ENCODE measurements at places on chromosomes 7 and 10.

GRCh38 chr10:59627366-59628018 lies 82.2 kb downstream of the SLC16A9 start:
- DNase-seq: no peak

DNA sequence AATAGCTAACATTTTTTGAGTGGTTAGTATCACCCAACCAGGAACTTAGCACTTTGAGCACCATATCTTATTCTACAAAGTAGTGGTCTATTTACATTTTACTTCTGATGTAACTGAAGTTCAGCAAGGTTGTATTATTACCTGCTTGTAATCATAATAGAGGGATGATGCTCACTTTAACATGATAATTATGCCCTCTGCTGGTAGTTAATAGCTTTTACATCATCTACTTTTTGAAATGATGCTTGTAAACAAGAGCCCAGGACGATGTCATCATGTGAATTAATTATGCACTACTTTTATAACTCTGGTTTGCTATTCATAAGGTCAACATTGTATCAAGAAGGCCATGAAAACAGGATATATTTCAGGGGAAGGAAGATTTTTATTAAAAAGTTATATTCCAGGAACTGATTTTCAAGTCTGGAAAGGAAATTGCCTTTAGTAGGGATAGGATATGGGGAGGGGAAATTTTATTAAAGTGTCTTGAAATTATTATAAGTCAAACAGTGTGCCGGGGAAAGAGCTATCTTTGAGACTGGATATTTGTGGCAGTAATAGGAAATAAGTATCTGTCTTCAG lies 80.3 kb upstream of the SCIN start:
- DNase-seq: no peak

- no peak for DNase-seq
Measured at GRCh38 chr7:90749774-90750173, 153.7 kb downstream of the CDK14 start.

GRCh38 chr7:20788420-20788990 lies 1.8 kb upstream of the SP8 start:
- DNase-seq: no peak

GRCh38 chr10:86868353-86868752 lies 89.1 kb downstream of the MMRN2 start:
- DNase-seq: no peak

- no peak for DNase-seq
Measured at GRCh38 chr7:133409966-133410365, 157.1 kb downstream of the EXOC4 start.

DNA sequence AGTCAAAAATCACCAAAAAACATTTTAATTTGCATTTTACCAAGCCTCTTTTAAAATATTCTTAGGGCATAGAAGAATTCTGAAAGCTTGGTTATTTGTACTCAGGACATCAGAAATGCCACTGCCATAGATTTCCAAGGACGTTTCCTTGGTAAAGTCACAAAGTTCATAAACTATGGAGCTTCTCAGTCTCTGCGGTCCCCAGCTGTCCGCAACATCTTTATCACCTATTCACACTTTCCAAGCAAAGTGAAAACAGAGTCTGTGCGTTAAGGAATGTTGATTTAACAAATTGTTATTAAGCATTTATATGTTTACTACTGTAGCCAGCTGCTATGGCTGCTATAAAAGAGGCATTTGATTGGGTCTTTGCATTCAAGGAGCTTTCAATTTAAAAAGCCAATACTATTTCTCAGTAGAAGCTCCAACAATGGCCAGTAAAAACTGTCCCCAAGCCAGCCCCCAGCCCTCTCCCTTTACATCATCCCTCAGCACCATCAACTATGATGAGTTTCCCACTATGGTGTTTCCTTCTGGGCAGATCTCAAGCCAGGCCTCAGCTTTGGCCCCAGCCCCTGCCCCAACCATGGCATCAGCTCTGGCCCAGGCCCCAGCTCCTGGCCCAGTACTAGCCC lies 36.8 kb downstream of the CADPS2 start:
- DNase-seq: no peak

DNA sequence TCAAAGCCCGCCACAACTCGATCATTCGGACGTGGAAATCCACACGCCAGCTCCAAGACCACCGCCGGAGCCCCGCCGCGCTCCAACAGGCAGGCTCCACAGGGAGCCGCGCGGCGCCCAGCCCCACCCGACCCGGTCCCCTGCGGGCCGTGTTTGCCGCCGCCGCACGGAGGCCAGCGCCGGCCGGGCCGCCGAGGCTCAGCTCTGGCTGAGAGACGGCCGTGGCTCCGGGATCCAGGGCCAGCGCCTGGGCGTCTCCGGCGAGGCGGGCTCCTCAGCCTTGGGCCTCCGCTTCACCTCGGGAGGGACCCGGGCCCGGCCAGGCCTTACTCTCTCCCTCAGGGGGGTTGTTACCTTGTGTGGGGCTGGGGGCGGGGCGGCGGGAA lies 333 bp downstream of the SMNDC1 start:
- no peak for DNase-seq

DNA sequence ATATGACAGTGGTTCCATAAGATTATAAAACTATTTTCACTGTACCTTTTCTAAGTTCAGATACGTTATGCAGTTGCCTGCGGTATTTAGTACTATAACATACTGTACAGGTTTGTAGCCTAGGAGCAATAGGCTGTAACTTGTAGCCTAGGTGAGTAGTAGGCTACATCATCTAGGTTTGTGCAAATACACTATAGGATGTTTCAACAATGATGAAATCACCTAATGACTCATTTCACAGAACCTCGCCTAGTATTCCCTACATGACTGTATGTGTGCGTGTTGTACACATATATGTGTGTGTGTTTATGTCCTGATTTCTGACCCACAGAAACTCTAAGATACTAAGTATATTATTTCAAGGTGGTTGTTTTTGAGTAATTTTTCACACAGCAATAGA lies 139.0 kb downstream of the HERPUD2 start:
- DNase-seq: no peak

- DNase-seq: peak; percentile 30
Measured at GRCh38 chr10:81873932-81874816, 820 bp upstream of the NRG3 start.

DNA sequence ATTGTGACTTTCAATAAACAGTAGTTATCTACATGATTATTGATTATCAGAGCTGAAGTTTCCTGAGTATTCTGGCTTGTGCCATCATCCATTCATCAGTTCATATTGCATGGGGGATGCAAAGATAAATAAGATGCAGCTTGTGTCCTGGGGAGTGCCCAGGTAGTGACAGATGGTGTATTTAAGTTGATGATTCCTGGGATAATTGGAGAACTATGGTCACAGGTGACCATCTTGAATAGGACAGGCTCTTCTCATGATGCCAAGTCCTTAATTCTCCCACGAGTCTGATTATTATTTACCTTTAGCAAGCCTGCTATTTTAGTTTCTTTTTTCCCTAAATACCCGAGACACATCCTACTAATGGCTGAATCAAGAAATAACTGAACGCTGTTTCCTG lies 64.9 kb downstream of the PLPP4 start:
- DNase-seq: no peak

DNA sequence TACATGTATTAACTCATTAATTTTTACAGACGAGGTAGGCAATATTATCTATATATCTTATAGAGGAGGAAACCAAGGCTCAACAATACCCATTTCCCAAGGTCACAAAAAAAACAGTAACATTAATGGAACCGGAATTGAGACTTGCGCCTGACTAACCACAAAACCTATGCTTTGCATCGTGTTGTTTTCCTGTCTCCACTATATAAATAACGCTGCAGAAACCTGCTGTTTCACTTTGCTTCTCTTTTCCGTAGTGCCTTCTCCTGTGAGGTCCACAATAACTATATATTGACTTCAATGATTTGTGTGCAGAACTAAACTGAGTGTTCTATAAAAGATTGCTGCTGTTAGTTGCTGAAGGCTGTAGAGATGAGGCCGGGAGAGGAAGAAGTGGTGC lies 97.7 kb upstream of the RPA3 start:
- no peak for DNase-seq

DNA sequence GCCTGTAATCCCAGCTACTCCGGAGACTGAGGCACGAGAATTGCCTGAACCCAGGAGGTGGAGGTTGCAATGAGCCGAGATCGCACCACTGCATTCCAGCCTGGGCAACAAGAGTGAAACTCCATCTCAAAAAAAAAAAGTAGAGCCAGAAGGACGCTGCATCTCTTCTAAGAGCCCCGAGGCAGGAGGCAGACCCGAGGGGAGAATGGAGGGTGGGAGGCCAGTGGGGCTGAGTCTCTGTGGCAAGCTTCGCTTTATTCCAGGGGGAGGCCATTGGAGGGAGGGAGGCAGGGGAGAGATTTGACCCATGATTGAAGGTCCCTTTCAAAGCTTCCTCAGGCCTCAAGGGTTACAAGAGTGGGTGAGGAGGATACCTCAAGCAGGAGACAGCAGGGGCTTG lies 18.7 kb downstream of the TTYH3 start:
- no peak for DNase-seq

DNA sequence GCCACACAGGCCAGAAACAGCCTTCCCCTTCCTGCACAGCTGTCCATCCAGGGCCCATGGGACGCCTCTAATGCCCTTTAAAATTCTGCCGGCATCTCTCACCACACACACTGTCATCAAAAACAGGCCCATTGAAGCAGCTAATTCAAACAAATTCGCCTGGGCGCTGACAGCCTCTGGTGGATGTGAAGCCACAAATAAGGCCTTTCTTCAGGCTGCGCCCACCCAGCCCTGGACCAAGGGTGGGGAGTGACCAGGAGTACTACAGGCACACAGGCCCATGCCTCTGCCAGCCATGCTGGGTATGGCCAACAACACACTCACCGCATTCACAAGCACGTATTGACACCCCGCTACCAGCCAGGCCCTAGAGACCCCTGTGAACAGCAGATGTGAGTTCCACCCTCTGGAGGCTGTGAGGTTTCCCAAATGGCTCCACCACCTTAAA lies 54.6 kb downstream of the SLIT1 start:
- no peak for DNase-seq

GRCh38 chr10:100996678-100997359 lies 2.8 kb upstream of the LZTS2 start:
- DNase-seq: no peak

DNA sequence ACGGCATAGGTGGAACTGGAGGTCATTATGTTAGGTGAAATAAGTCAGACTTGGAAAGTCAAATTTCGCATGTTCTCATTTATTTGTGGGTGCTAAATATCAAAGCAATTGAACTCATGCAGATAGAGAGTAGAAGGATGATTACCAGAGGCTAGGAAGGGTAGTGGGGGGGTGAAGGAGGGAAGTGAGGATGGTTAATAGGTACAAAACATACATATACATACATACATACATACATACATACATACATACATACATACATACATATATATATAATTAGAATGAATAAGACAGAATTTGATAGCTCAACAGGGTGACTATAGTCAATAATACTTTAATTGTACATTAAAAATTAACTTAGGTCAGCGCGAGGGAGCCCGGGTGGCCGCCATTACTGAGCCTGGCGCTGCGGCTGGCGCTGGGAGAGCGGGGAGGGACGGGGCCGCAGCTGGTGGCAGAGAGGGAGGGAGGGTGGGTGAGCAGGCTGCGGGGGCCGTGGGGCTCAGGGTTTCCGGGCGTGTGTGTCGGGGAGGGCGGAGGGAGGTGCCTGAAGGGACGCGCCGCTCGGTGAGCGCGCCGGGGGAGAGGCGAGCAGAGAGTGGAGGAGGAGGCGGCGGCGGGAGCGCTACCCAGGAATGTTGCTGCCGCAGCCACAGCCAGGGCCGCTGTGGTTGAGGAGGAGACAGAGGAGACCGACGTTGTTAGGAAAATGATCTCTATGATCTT lies 85.8 kb upstream of the EGFR start:
- DNase-seq: peak; percentile 67

- no peak for DNase-seq
Measured at GRCh38 chr7:157558875-157559595, 222.2 kb downstream of the DNAJB6 start.

GRCh38 chr7:147878912-147879661 lies 711.5 kb upstream of the C7orf33 start:
- peak; percentile 28 for DNase-seq

- DNase-seq: no peak
Measured at GRCh38 chr10:119281581-119282071, 74.3 kb downstream of the GRK5 start.

- DNase-seq: no peak
Measured at GRCh38 chr7:87672217-87672616, 44.0 kb downstream of the RUNDC3B start.

Data from nucleus accumbens (tissue), 56 donors.